LNCaP clone FGC (cell line): ENCODE measurements at places on chromosomes 2 and 18.

- DNase-seq = no peak
Measured at GRCh38 chr2:198659096-198659870, 798.5 kb downstream of the SATB2 start.

- DNase-seq = no peak
Measured at GRCh38 chr2:231530099-231531011, at the start of gene NMUR1. Gene NMUR1, minus strand, starts transcription at chr2:231530445. Its CDS starts 84 bp downstream, at chr2:231530361.

GRCh38 chr18:62165583-62165982 lies 21.3 kb downstream of the PIGN start:
- no peak for DNase-seq

GRCh38 chr2:118222672-118223421 lies 134.6 kb downstream of the INSIG2 start:
- DNase-seq = no peak

DNA sequence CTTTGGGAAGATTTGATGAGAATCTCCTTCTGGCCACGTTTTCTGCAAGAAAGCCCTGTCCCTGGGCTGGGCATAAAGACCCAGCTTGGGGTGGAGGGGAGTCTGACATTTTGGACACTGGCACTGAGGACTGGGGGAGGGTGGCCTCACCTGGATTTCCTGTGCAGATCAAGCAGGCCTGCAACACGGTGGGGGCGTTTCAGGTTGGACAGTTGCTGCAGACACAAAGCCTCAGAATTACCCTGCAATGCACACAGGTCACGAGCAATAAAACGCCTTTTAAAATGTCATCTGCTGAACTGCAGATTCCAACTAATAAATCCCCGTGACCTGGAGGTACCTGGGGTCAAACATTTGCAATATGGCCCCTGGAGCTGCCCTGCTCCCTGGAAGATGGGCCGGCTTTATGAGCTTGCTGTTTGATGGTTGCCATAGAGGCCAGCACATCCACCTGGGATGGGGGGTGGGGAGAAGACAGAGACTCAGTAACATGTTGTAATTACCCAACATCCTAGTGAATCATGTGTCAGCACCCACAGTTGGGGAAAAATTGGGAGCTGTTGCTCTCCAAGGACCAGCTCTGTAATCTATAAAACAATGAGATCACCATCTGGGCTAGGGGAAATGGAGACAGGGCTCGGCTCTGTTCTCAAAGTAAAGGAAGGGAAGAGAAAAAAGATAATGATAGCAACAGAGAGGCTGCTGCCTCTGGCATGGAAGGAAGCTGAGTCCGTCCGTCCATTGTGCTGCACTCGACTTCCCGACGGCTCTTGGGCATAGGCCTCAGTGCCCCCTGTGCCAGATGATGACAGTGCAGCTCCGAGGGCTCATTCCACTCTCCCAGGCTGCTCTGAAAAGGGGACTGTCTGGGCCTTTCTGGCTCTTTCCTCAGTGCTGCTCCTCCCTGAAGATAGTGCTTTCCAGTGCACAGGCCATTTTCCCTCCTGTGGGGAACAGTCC lies 340.3 kb downstream of the CYRIA start:
- no peak for DNase-seq

DNA sequence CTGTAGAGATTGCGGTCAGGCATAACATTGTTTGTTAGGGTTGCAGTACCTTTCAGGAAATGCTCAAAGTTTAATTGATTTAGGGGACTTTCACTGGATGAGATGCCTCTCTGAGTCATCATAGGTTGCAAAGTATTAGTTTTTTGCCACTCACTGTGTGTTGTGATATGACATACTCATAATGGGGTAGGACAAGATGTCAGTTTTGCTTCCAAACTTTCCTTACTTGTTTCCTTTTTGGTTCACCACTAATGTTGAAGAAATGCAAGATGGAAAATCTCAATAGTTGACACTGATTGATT lies 35.0 kb upstream of the PTH2R start:
- DNase-seq = no peak

DNA sequence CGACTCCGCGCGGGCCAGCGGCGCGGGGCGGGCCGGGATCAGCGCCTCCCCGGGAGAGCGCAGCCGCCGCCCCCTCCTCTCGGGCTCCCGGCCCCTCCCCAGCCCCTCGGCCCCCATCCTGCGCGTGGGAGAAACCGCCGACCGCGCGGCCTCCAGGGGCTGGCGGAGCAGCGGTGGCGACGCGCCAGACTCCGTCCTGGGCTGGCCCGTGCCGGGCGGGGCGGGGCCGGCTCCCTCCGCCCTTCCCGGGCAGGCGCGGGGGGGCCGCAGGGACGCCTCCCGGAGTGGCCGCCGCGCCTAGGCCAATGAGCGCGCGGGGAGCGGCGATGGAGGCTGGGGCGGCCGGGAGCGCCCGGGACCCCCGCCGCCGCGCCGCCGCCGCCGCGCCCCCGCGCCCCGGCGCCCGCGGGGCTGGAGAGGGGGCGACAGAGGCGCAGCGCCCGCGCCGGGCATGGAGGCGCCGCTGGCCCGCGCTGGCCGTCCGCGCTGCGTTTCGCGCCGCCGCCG lies 49.1 kb downstream of the KCNIP3 start:
- DNase-seq = no peak

GRCh38 chr2:9634133-9634532 lies 3.3 kb upstream of the YWHAQ start:
- DNase-seq = no peak

GRCh38 chr2:72994991-72995380 lies 76.5 kb downstream of the SFXN5 start:
- DNase-seq = no peak

GRCh38 chr2:226799211-226799975 lies at the start of gene IRS1:
Gene IRS1, minus strand, starts transcription at chr2:226799820. Its CDS starts 1,082 bp downstream, at chr2:226798738.
- DNase-seq = no peak

GRCh38 chr2:55010149-55010591 lies 40.1 kb downstream of the RTN4 start:
- DNase-seq = peak; percentile 56

- DNase-seq = no peak
Measured at GRCh38 chr18:28855989-28856388, 679.1 kb upstream of the CDH2 start.

DNA sequence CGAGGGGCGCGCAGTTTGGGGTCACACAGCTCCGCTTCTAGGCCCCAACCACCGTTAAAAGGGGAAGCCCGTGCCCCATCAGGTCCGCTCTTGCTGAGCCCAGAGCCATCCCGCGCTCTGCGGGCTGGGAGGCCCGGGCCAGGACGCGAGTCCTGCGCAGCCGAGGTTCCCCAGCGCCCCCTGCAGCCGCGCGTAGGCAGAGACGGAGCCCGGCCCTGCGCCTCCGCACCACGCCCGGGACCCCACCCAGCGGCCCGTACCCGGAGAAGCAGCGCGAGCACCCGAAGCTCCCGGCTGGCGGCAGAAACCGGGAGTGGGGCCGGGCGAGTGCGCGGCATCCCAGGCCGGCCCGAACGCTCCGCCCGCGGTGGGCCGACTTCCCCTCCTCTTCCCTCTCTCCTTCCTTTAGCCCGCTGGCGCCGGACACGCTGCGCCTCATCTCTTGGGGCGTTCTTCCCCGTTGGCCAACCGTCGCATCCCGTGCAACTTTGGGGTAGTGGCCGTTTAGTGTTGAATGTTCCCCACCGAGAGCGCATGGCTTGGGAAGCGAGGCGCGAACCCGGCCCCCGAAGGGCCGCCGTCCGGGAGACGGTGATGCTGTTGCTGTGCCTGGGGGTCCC lies at the start of gene ITGA4:
Gene ITGA4, plus strand, starts transcription at position 266 of the 620 bp plus-strand sequence. Its CDS starts 269 bp downstream, at position 535.
- DNase-seq = no peak

DNA sequence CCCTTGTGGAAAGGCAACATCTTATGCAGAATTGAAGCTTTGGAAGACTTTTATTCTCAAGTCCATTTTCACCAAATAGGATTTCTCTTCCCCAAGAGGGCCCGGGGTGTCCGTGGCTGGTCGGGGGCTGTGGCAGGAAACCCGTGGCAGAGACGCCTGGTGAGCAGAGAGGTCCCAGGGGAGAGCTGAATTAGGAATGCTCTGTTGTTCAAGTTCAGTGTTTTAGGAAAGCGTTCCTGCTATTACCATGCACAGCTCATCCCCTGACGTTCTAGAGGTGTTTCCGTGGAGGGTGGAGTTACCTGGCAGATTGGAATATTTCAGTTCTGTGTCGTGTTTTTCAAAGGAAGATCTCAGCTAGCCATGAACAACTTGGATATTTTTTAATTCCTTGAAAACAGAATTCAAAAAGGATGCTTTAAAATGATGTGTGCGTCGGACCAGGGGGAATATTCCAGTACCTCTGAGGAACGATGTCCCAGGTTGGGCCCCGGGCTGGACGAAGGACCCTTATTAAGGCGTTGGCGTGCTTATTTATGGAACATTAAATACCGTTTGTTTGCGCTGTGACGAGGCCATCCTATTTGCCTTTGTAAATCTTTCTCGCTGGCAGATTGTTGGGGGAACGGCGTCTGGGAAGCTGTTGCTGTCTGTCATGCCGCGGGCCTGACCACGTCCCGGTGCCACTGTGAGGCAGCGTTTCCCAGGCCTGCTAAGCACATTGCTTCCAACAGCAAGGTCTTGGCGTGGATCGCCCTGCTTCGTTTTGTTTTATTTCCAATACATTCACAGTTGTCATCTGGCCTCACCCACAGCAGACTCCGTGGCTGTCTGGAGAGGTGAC lies 8.2 kb downstream of the NFATC1 start:
- no peak for DNase-seq

- DNase-seq = no peak
Measured at GRCh38 chr2:37992601-37993000, 67.5 kb downstream of the RMDN2 start.

- no peak for DNase-seq
Measured at GRCh38 chr18:40751186-40751585, 1203.8 kb upstream of the PIK3C3 start.

DNA sequence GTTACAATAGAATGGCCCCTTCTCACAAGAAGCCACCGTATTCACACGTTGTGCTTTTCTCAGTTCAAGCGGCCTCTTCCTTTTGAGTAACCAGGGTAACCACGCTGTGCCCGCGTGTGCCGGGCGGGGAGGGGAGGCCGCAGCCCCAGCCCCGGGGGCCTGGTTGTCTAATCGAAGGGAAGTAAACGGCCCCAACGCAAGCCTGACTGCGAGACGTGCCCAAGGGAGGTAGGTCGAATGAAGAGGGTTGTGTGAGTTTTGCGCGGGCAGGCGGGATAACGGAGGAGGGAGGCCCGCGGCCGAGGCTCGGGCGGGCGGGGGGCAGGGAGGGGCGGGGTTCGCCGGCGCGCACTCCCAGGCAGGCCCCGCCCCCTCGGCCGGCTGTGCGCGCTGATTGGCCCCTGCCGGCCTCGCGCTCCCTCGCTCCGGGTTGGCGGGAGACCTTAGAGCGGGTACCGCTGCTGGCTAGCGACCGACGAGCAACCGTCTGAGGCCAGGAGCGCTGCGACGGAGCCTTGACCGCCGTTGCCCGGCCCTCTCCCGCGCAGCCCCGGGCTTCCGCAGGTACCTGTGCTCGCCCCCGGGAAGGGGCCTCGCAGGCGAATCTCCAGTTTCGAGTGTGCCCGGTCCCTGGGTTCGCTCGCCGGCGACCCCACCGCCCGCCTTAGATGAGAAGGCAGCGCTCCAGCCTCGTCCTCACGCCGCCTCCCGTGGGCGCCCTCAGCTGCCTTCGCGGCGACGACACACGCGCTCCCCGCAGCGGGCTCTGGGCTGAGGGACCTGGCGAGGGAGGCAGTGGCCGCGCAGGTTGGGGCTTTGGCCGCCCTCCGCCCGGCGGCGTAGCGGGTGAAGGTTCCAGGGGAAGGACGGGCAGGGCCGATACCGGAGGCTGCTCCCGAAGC lies at the start of gene SPDYA:
Gene SPDYA, plus strand, starts transcription at position 451 of the 902 bp plus-strand sequence. CDS start 5,181 bp downstream, outside the sequence.
- DNase-seq = no peak

DNA sequence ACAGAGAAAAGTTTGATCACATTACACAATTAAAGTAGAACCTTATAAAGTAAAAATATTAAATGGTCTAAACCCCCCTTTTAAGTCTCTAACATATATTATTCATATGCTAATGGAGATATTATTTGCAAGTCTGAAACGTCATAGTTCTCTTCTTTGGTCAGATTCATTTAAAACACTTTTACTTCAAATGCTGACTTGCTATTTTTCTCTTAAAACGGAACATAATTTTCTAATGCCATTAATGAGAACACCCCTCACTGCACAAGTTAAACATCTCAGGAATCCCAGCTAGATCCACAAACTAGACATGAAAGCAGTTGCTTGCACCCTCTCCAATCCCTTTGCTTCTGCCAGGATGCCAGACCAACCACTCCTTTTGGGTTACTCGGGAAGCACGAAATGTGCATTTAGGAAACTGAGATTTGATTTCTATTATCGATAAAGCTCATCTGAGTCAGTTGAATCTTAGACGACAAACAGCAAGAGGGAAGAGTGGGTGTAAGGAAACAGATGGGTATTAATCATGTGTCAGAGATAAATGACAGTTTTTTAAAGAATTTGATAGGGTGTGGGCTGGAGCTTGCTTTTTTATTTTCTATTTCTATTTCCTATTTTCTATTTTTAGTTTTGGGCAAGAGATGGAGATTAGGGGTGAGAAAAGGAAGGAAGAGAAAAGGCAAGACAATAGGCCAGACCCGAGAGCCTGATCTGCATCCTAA lies 1.5 kb downstream of the ADD2 start:
- no peak for DNase-seq

GRCh38 chr2:41736105-41736567 lies 311.7 kb upstream of the PKDCC start:
- no peak for DNase-seq

- no peak for DNase-seq
Measured at GRCh38 chr2:2527148-2527547, 196.1 kb upstream of the MYT1L start.

GRCh38 chr2:149167001-149167780 lies 128.7 kb downstream of the LYPD6B start:
- DNase-seq = peak; percentile 19

- peak; percentile 42 for DNase-seq
Measured at GRCh38 chr2:182668671-182669070, 47.4 kb upstream of the DNAJC10 start.

DNA sequence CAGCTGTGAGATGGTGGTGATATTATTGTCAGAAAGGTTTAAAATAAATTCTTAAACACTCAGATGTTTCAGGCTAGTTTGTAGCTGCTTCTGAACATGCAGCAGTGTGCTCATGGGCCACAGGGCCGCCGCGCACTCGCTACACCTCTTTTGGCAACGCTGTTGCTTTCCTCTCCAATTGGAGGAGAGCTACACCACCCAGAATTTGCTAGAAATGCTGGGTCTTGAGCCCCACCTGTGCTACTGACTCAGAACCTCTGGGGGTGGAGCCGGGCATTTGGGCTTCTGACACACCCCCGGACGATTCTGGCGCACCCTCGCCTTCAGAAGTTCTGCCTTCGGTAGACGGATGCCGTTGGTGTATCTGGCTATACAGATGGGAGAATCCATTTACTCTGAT lies 15.7 kb downstream of the LRRFIP1 start:
- DNase-seq = no peak

DNA sequence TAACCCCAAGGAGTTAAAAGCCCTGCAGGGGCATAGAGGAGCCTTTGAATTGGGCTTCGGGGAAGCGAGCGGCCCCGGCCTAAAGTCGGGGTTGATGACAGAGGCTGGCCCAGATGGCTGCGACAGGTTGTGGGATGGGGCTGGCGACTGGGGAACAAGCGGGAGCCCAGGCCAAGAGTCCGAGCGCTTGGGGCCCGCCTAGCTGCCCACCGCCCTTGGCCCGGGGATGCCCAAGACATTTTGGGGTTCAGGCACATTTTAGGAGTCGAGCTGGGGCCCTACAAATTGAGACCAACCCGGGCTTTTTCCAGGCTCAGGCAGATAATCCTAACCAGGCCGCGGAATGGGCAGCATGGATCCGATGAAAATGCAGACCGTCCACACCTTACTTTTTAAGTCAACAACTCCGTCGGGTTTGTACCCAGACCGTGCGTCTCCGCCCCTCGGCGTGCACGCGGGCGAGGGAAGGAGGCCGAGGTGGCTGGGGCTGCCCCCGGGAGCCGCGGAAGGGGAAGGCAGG lies 507 bp downstream of the RTKN start:
- no peak for DNase-seq
